Heart right ventricle (tissue), 16 donors: ENCODE measurements at places on chromosomes 1 and 21. TPM values are rescaled to one million over a fixed set of nuclear protein-coding genes. Genes with fewer than 3 reads are reported as not detected.

GRCh38 chr1:9873385-9873784 lies 36.7 kb downstream of the CTNNBIP1 start:
- no peak for DNase-seq

- DNase-seq, result no peak
Measured at GRCh38 chr1:180123463-180123936, 31.2 kb upstream of the QSOX1 start.

DNA sequence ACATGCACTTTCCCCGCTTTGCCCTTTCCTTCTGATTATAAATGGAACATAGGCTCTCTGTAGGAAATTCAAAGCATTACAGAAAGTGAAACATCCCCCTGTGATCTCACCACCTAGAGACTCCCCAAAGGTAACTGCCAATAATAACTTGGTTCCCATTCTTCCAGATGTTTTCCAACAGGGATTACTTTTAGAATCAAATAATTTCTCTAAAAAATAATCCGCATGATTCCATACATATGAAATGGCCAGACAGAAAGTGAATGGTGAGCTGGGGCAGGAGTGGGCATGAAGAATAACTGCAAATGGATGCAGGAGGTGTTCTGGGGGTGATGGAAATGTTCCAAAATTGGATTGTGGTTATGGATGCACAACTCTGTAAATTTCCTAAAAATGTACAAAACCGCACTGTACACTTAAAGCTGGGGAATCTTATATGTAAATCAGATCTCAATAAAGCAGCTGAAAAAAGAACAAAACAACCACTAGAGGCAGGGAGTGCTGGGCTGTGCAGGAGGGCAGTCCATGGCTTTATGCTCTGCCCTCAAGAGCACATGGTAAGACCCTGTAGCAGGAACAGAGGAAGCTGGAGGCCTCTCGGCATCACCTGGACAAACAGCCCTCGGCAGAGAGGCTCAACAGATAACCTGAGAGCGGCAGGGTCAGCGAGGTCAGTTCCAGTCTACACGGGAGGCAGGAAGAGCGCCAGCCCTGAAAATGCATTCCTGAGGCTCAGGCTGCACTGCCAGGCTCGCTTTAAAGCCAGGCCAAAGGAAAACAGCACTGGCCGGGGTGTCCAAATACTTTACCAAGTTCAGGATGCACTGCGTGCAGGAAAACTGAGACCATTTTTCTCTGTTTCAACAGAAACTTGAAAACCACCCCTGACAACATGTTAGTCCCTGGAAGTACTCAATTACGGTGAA lies 39.7 kb downstream of the CAPZB start:
- DNase-seq, result no peak

DNASE2B gene
- not detected for polyA plus RNA-seq

GRCh38 chr21:15703932-15704331 lies 25.9 kb upstream of the USP25 start:
- DNase-seq, result no peak

DNA sequence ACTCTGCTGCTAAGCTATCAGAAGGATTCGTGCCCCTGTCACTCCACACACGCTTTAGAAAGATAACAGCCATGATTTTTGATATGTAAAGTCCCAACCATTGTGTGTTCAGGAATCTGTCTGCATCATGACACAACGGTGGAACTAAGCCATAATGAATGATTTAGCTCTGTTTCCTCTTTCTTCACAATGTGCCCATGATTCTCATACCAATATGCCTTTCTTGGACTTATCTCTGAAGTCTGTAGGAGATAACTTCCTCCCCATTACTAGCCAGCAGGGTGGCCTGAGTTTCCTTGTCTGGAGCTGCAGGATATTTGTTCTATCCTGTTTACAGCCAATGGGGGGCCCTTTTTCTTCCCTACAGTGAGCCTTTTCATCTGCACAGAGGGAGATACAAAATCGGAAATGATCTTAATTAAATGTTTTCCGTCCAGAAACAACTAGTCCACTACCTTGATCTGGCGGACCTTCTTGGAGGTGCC lies 511.7 kb downstream of the USP25 start:
- no peak for DNase-seq

GRCh38 chr1:117089996-117090395 lies 29.9 kb downstream of the TTF2 start:
- no peak for DNase-seq

- no peak for DNase-seq
Measured at GRCh38 chr1:219570937-219571336, 42.0 kb downstream of the ZC3H11B start.

GREM2 gene
- polyA plus RNA-seq, result not detected

- peak; percentile 53 for DNase-seq
Measured at GRCh38 chr1:220527279-220527907, 543 bp upstream of the MARK1 start.

CHD1L gene
- polyA plus RNA-seq, result 11.2 TPM

LINGO4 gene
- polyA plus RNA-seq, result 0.51 TPM

DNA sequence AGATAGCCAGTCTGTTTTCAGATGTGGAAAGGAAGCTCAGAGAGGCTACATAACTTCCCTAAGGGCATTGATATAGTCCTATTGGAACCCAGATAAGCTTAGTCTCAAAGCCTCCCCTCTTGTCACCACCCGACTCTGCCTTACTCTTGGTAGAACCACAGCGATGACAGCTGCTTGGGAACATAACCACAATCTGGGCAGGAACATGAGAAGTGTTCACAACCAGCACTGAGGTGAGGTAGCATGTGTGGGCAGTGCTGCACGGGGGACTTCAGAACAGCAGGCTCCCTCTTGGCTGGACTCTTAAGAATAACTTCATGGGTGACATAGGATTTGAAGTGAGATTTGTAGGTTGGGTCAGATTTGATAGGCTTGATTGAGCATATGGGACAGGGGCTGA lies 9.3 kb upstream of the S100A10 start:
- no peak for DNase-seq

- DNase-seq, result no peak
Measured at GRCh38 chr1:11245248-11245647, 17.1 kb downstream of the MTOR start.

DNA sequence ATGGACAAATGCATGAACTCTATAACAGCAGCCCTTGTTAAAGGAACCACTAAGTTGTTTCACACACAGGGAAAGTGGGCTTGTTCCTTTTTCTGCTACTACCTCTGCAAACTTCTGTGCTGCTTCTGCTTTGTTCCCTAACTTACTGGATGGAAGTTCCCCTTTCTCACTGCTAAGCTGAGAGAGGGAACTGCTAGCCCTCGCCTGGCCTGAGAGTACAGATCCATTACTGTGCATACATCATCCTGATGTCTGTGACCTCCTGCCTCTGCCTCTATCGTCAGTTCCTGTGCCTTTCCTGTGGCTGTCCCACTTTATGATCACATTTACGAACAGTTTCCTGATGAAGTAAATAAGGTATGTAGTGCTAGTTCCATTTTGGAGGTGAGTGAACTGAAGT lies 3.5 kb downstream of the GNAT2 start:
- no peak for DNase-seq

DNA sequence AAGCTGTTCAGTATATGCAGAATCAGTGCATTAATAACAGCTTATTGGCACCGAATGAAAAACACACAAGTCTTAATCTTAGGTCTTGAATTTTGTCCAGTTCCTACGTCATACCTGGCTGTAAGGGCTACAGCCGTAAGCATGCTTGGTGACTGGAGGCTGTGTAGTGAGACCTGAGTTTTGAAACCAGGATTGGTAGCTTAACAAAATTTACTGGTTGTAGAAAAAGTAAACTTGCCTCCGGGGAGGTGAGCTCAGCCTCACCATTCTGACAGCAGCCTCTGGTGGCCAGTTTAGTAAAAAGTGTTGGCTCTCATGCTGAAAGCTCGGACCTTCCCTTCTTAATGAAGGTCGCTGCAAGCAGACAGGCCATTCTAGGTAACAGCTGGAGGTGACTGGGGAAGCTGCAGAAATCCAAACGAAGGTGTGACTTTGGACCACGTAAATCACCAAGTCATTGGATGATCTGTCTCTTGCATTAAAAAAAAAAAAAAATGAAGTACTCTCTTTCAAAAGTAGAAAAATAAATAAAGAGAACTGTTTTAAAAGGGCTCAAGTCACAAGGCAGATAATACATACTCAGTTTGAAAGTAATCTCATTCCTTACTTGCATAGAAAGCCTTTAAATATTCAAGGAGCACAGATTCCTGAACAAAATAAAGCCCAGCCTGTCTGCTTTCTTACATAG lies 48.9 kb downstream of the HLCS start:
- peak; percentile 16 for DNase-seq

- DNase-seq, result no peak
Measured at GRCh38 chr1:10980841-10981727, 31.4 kb upstream of the TARDBP start.

DNA sequence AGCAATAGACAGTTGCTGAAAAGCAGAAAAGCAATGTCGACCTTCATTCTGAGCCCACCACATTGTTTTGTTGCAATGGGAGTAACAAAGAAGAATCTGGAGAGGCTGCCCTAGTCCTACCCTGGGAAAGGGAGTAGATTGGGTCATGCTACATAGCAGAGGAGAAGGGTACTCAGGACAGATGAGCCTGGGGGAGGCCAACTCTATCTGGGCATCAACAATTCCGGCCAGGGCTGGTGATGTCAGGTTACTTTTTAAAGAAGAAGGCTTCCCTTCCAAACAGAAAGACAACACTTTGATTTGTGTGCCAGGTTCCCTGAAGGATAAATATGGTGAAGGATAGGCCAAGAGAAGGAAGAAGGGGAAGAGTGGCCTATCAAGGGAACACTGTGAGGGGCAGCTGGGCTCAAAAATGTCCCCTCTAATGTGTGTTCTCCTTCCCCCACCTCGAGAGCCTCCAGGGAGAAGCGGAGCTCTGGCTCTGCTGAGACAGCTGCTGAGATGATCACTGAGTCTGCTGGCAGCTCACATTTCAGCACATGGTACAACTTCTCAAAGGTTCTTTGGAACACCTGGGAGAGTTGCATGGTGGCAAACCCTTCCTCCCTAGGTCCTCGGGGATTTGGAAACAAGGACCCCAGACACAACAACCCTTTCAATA lies 3.2 kb upstream of the ADIPOR1 start:
- no peak for DNase-seq

DNA sequence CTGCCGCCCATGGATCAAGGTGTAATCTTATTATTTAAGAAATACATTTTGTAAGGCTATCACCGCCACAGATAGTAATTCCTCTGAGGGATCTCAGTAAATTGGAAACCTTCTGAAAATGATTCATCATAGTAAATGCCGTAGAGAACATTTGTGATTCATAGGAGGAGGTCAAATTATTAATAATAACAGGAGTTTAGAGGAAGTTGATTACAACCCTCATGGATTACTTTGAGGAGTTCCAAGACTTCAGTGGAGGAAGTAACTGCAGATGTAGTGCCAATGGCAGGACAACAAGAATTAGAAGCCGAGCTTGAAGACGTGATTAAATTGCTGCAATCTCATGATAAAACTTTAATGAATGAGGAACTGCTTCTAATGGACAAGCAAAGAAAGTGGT lies 280.1 kb downstream of the PTPRC start:
- DNase-seq, result no peak

GRCh38 chr1:230139741-230140140 lies 72.7 kb downstream of the GALNT2 start:
- DNase-seq, result no peak

DNA sequence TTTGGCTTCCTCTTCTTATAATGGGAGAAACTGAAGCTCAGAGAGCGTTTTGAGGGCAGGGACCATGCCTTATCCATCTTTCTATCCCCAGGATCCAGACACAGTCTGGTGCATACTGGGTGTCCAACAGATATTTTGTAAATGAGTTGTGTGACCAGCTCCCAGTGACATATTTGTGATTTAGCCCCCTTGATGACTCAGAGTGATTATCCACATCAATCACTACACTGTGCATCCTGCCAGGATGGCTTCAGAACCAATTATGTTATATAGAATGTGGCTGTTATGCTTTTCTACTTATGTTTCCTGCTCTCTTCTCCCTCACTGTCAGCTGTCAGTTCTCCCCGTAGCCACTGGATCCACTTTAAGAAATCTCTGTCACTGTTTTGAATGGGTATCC lies 11.3 kb downstream of the OLFML3 start:
- no peak for DNase-seq

NAV1 gene
- 61.5 TPM for polyA plus RNA-seq

- DNase-seq, result no peak
Measured at GRCh38 chr1:65431111-65431705, 10.7 kb downstream of the LEPR start.

ETV3L gene
- not detected for polyA plus RNA-seq

DNA sequence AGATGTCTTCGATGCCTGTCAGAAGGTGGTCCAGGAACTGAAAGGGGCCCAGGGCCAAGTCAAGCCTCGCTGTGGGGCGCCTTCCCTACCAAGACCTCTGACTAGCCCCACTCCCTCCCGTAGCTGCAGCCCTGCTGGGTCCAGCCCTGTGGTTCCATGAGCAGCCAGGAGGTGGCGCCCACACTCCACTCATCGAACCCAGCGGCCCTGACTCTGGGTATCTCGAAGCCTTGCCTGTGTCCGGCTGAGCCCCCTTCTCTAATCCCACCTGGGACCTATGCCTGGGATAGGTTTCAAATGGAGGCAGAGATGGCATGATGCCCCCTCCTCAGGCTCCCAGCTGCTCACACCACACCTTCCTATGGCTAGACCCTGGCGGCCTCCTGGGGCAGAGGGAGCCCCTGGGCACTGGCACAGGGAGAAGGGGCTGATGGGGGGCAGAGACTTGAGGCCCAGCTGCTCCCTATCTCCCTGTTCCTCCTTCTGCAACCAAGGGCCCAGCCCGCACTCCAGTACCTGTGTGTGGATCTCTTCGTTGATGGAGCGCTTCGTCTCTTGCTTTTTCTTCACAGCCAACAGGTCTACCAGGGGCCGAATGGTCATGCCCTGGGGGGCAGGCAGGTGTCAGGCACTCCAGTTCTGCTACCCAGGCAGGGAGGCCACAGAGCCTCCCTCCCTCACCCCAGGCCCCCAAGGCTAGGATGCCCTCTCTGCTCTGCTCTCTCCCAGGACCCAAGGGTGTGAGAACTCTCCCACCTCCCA lies 52.0 kb downstream of the SLC9A1 start:
- DNase-seq, result peak; percentile 85

GRCh38 chr1:150813028-150813707 lies 5.1 kb upstream of the CTSK start:
- peak; percentile 45 for DNase-seq

- DNase-seq, result no peak
Measured at GRCh38 chr1:180905927-180906326, 6.8 kb upstream of the KIAA1614 start.

GRCh38 chr21:27206368-27206982 lies 239.6 kb upstream of the ADAMTS5 start:
- no peak for DNase-seq

- no peak for DNase-seq
Measured at GRCh38 chr1:211939876-211940468, 95.4 kb downstream of the INTS7 start.

DNA sequence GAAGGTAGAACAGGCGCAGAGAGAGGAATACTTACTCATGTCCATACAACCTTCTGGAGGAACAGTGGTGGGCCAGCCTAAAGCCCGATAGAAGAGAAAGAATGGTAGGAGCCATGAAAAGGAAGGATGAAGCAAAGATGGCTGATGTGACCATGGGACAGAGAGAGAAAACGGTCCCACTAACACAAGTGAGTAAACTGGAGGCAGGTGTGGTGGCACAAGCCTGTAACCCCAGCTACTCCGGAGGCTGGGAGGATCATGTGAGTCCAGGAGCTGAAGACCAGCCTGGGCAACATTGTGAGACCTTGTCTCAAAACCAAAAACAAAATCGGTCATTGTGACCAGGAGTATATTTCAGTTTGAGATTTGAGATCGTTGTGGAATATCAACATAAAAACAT lies 49.4 kb downstream of the C1orf198 start:
- no peak for DNase-seq

GRCh38 chr1:159647616-159648015 lies 60.0 kb downstream of the APCS start:
- DNase-seq, result no peak

GRCh38 chr1:161966067-161966466 lies 57.6 kb downstream of the OLFML2B start:
- DNase-seq, result no peak
